ENCODE measurements at places on chromosomes 11 and 22. TPM values are rescaled to one million over a fixed set of nuclear protein-coding genes. Genes with fewer than 3 reads are reported as not detected.

DNA sequence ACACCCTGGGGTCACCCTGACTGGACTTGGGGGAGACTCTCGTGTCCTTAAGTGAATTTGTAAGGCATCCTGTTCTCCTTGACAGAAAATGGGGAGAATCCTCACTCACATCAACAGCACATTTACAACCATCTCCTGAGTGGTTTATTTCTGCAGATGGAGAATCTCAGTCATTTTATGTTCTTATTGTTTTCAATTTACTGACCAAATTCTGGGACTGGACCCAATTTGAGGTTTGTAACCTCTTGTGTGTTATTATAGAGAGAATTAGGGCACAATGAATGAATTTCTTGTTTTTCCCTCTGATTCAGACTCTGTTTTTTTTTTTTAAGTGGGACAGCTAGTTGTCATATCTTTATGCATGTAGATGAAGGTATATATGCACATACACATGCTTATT, 104.9 kb downstream of the ADAMTS15 start:
- DNase-seq = no peak

DNA sequence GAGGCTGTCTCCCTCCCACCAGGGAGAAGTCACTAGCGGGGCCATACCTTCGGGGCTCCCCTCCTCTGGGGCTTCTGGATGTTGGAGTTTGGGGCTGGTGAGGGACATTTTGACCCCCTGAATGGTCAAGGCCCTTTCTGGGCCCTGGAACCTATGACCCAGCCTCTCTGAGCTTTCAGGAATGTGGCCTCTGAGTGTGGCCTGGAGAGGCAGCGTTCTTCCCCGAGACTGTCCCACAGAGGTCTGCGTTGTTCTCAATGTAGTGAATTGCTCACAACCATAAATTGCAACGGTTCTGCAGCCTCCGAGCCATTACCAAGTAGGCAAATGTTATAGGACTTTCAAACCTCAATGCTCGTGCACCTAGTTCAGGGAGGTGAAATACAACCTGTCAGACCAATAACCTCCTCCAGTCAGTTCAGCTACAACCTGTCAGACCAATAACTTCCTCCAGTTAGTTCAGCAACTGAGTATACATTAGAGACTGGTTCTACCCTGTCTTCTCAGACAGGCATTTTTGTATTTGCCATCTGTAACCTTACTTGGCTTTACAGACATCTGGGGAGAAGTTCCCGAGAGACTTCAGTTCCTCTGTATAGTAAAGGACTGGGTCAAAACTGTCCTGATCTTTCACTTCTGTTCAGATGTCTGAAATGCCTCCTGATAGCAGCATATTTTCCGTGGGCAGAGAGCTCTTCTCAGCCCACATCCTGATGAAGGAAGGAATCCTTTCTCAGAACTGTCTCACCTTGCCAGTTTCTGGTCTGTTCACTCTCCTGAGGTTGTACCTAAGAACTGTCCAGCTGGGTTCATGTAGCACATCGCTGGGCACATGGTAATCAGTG, 34.2 kb downstream of the MICAL2 start:
- no peak for DNase-seq

VEGFB gene
- total RNA-seq = 54.7 TPM

GRCh38 chr22:17570851-17571631, 7.7 kb downstream of the SLC25A18 start:
- DNase-seq = no peak

SLC37A4 gene
- total RNA-seq = 27.9 TPM

GAL3ST1 gene
- 4.0 TPM for total RNA-seq

CASP5 gene
- total RNA-seq = not detected

DNA sequence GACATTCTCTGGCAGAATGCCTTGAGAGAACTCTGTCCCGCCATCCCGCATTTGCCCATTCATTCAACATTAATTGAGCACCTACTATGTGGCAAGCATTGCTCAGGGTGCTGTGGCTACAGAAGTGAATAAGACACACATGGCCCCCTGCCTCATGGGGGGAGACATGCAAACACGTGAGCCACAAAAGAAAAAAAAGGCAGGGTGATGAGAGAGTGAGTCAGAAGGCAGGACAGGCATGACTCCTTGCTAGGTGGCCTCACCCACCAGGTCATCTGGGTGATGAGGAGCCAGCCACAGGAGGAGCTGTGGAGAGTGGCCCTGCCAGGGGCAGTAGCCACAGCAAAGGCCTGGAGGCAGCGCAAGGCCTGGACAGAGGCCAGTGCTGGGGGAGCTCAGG, 4.9 kb downstream of the CHRM4 start:
- no peak for DNase-seq

GRCh38 chr11:2154195-2154585, 6.8 kb downstream of the INS start:
- no peak for DNase-seq

DNA sequence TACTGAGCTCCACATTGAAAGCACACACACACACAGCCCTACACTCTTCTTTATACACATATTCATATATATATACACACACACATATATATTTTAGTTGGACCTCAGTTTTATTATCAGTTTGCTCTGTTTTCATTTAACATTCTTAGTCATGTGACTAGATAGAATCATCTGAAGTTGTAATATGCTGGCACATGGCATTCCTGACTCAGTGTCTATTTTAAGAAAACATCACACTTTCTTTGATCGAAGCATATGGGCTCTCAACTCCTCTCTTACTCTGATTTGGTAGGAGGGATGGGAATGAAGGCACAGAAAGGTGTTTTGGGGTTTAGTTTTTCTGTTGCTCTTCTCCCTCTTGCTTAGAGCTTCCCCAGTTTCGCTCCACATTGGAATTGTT, 24.8 kb downstream of the AMOTL1 start:
- DNase-seq = no peak

DNA sequence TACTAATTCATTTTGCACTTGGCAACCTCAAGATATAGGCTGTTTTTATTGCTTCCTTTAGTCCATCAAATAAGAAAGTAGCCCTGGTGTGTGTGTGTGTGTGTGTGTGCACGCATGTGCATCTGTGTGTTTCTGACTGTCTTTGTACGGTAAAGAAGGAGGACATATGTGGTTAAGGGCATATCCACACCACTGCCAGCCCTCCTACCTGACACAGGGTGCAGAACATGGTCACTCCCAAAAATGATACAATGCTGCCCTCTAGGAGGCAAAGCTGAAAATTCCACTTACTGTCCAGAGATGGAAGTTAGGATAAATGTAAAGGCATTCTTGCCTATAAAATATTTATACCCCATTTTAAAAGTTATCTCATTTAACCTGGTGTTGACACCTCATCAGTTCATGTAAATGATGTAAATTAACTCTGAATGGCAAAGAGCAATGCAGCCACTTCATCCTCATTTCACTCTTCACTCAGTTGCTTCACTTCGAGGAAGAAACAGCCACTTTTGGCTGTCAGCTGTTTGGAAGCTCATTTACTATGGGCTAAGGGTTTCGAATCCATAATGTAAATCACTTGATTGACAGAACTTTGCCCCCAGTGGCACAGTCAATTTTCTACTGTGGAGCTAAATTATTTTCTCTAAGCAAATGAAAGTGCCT, 83.1 kb upstream of the MTNR1B start:
- DNase-seq = peak; percentile 26

- peak; percentile 56 for DNase-seq
Measured at GRCh38 chr22:30253205-30253852, 6.8 kb upstream of the LIF start.

DNA sequence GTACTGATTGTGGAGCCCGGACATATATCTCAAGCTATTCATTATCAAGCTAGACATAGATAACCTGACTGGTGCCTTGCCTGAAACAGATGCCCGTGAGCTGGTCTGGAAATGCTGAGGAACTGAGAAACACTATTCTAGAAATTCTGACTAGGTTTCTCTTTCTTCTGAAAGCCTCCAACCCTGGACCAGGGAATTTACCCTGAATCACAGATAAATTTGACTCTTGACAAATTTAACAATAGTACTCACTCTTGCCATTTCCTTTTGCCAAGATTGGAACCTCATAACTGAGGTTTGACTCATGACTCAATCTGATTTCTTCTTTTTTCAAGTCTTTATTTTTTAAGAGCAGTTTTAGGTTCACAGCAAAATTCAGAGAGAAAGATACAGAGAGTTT, 189.6 kb upstream of the SYN3 start:
- no peak for DNase-seq

DNA sequence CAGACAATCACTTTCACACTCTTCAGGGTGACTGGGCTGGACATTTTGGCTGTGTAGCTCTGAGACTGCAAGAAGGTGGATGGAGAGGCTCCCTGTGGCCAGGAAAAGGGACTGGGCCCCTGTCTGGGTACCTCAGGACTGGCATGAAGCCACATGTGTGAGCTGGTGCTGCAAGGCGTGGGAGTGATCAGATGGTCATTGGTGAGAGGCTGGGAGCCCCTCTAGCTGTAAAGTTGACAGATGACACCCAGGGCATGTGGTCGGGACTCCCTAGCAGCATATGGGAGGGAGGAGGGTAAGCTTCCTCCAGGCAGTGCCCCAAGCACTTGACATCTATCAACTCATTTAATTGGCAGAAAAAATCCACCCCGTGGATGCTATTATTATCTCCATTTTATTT, 18.9 kb upstream of the CABP2 start:
- DNase-seq = no peak

IFT27 gene
- 26.5 TPM for total RNA-seq

DNA sequence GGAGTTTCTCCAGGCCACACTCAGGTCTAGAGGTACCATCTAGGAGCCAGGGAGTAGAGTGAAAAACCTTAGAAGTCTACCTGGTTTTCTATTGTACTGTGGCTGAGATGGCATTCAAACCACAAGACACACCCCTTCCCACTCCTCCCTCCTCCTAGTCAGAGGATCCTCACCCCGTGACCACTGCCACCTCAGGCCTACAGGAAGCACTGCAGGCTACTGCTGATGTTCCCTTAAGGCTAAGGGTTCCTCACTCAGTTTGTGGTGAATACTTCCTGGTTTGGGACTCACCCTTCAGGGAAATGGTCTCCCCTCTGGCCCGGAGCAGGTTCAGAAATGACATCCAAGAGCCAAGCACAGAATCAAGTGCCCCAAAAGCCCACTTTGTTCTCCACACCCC, 1293.9 kb downstream of the JRKL start:
- DNase-seq = peak; percentile 19

GRCh38 chr11:123481640-123482039, 51.6 kb downstream of the GRAMD1B start:
- DNase-seq = no peak

DNA sequence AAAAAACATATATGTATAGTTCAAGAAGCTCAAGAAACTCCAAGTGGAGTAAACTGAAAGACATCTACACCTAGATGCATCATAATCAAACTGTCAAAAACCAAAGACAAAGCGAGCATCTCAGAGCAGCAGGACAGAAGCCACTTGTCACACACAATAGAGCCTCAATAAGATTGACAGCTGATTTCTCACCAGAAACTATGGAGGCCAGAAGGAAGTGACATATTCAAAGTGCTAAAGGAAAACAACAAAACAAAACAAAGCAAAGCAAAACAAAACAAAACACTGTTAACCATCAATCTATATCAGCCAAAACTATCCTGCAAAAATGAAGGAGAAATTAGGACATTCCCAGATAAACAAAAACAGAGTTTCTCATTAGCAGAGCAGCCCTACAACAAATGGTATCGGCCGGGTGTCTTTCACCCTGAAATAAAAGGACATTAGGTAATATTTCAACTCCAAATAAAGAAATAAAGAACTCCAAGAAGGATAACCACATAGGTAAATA, 65.8 kb upstream of the SEPTIN5 start:
- no peak for DNase-seq

FOLH1 gene
- total RNA-seq = 0.29 TPM

SCGB1C1 gene
- not detected for total RNA-seq

DNA sequence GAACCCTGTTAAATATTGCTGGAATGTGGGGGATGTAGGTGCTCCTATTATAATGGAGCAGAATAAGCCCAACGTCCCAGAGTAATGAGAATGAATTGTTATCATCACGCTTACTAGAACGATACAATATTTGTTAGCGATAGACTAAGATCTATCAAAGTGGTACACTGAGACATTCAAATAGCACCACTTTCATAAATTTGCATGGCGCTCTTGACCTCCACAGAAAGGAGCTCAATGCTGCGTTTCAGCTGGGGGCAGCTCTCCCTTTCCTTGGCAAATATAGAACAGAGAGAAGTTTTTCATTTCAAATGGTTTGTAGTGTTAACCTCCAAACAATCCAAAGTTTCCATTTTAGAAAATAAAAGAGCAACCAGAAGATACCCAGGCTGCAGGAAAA, 38.2 kb upstream of the BLID start:
- DNase-seq = no peak

GRCh38 chr11:43377389-43377788, 18.7 kb downstream of the TTC17 start:
- DNase-seq = no peak

DNA sequence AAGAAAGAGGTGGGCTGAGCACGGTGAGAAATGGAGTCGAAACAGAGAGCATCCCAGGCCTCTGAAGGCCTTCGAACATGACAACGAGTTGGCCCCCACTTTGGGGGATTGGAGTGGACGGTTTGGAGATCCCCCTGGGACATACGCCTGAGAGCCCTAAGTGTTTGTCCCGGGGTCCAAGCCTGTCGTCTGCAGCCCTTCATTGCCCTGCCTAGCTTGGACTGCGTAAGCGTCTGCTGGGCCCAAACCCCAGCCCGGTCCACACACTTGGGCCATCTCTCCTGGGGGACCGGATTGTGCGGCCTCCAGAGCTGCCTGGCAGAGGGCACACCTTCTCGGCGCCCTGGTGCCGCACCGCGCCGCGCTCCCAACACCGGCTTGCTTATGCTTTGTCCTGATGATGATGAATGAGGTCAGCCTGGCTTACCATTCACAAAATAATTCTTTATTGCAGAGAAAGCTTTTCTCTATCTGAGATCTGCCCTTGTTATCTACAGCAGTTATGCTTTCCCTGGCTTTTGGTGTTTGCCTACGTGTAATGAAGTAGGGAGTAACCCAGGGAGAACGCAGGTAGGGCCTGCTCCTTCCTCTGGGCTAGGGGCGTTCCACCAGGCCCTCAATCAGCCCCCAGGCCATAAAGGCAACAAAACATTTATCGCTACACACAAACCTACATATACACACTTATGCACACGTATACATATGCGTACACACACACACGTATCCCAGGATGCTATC, 85.9 kb upstream of the PPARA start:
- DNase-seq = no peak
